ENCODE measurements at places on chromosomes 6 and 20. TPM values are rescaled to one million over a fixed set of nuclear protein-coding genes. Genes with fewer than 3 reads are reported as not detected.

- DNase-seq = no peak
Observed at GRCh38 chr6:150684714-150685459, 85.2 kb downstream of the PLEKHG1 start.

GRCh38 chr6:168054765-168055560 is 24.0 kb downstream of the FRMD1 start:
- peak; percentile 51 for DNase-seq

DNA sequence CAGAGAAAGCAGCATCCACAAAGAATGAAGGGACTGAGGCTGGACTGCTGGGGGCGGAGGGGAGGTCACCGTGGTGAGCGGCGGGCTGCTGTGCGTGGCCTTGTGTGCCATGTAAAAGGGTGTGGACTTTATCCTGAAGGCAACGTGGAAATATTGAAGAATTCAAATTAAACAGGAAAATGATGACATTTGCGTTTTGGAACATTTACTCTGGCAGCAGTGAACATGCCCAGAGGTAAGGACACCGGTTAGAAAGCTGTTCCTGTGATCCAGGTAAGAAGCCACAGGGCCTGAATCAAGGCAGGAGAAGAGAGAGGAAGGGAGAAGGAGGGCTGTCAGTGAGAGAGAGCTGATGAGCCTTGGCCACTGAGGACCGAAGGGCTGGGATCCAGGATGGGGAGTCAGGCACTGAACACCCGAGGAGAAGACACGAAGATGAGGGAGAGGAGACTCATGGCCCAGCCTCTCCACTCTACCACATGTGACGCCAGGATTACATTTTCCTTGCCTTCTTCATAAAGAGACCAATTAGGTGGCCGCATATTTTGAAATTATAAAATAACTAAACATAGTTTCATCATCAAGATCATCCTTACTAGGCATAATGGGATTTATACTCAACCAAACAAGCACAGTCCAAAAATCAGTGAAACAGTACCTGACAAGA is 58.4 kb downstream of the TRAM2 start:
- DNase-seq = no peak

DNA sequence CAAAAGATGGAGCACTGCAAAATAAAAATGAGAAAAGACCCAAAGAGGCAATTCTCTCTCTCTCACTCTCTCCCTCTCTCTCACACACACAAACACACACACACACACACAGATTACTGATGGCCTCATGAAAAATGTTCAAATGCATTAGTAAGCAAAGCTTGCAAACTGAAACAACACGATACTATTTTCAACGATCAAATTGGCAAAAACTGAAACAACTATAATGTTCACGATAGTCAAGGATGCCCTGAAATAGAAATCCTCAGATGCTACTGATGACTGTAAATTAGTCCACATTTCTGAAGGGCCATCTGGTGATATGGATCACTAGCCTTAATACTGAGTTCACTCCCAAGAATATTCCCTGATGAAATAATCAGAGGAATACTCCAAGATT is 100.8 kb downstream of the TRERF1 start:
- DNase-seq = no peak

GRCh38 chr6:34515473-34516387 is 40.4 kb downstream of the SPDEF start:
- DNase-seq = peak; percentile 39

Gene NUP43
- 11.8 TPM for polyA plus RNA-seq

Data from right cardiac atrium (tissue), 5 donors.